ENCODE measurements at places on chromosomes 2 and 18. TPM values are rescaled to one million over a fixed set of nuclear protein-coding genes. Genes with fewer than 3 reads are reported as not detected.

The SPEG gene
- 7.8 TPM for total RNA-seq

The DRC1 gene
- 0.18 TPM for total RNA-seq

DNA sequence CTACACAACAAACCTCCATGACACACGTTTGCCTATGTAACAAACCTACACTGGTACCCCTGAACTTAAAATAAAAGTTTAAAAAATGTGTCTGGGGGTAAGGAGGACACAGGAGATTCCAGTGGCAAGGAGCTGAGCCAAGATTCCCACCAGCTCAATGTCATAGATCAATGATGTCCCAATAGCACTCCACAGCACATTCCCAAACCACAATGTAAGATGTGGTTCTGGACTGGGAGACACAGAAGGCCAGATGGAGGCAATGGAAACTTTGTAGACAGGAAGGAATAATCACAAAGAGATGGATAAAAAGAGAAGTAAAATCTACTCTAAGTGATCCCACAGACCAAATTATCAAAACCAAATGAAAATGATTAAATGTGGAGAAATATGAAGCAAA is 312.4 kb upstream of the SOX11 start:
- DNase-seq: no peak

The TXNDC2 gene
- total RNA-seq: 0.18 TPM

DNA sequence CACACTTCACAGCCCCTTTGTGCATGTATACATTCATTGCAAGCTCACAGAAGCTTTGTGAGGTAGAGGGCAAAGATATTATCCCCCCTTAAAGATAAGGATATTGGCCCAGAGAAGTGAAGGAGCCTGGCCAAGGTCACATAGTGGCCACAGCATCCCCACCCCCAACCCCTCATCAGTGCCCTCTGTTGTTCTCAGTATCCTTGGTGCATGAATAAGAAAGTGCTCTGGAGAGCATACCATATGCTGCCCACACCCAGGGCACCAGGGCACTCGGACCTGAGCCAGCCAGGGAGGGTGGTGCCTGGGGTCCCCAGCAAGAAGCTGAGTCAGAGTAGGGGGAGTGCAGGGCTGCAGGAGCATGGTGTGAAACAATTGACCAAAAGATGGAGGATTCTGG is 3.3 kb downstream of the DYSF start:
- DNase-seq: no peak

DNA sequence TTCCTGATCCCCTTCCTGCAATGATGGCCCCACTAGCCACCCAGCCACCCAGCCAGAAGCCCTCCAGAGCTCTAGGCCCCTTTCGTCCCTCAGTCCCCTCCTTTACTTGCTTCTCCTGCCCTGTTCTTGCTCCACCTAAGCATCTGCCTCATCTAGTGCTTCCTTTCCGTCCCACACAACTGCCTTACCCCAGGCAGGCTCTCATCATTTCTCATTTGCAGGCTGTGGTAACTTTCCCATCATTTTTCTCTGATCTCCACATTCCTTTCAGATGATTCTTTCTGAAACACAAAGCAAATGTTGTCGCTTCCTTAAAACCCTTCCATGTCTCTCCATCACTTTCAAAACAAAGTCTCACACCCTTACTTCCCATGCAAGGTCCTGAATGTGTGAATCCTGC is 459.8 kb downstream of the METTL4 start:
- DNase-seq: no peak

DNA sequence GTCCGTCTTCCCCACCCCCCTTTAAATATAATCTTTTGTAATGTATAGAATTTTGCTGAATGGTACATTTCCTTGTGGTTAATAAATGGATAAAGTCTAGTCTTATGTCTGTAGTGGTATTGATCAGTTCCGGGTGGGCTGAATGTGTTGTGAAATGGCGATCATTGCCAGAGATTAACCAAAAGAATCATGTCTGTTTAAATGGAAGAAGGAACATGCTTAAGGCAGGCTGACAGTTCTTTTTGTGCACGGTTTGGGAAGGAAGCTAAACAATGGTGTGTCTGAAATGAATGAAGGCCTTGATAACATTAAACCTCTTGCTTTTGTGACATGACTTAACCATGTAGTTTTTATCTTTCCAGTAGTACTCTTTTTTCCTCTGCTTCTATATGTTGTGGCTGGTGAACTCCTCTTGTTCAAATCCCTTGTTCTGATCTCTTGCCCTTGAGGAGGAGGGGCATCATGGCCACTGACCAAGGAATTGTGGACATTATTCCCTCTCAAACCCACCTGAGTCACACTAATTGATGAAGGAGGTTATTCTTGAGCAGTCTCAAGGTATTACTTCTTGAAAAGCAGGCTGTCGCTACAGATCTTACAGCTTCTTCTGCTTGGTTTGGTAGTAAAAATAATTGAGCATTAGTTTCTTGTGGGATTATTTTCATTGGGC is 1.7 kb downstream of the ACVR2A start:
- DNase-seq: no peak

DNA sequence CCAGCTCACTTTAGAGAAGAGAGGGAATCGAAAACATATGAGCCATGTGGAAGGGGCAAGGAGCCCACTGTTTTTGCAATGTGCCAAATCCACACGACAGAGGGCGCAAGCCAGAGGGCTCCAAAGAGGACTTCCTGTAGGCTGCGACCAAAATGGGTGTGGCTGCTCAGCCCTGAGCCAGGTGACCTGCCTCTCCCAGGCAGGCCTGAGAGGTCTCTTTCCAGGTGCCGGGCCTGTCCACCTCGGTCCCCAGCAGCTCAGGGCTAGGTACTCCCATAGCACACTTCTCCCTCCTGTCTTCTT is 153.8 kb downstream of the TTC32 start:
- DNase-seq: no peak

DNA sequence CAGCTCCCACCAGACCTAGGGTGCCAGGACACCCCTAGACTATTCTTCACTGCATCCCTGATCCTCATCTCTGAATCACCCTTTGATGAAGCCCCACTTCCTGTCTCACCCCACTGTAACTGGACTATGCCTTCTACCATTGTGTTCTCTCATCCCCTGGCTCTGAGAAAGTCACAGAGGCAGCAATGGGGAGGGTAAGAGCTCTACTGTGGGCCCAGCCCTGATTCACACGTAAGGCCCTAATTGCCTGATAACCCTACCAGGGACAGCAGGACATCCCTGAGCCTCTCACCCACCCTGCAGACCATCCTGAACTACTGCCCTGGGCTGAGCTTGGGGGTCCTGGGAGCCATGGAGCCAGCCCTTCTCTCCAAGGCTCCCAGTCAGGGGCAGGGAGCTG is 1.5 kb upstream of the PROM2 start:
- no peak for DNase-seq

Measured in IMR-90 (cell line).